Hindlimb muscle (tissue), 1 donor: ENCODE measurements at places on chromosomes 7 and 10. TPM values are rescaled to one million over a fixed set of nuclear protein-coding genes. Genes with fewer than 3 reads are reported as not detected.

Gene CCDC3
- 22.1 TPM for polyA plus RNA-seq

Gene DRGX
- polyA plus RNA-seq: not detected

Gene UTF1
- polyA plus RNA-seq: not detected

Gene TACC2
- polyA plus RNA-seq: 136 TPM

Gene GATA3
- 1.0 TPM for polyA plus RNA-seq

DNA sequence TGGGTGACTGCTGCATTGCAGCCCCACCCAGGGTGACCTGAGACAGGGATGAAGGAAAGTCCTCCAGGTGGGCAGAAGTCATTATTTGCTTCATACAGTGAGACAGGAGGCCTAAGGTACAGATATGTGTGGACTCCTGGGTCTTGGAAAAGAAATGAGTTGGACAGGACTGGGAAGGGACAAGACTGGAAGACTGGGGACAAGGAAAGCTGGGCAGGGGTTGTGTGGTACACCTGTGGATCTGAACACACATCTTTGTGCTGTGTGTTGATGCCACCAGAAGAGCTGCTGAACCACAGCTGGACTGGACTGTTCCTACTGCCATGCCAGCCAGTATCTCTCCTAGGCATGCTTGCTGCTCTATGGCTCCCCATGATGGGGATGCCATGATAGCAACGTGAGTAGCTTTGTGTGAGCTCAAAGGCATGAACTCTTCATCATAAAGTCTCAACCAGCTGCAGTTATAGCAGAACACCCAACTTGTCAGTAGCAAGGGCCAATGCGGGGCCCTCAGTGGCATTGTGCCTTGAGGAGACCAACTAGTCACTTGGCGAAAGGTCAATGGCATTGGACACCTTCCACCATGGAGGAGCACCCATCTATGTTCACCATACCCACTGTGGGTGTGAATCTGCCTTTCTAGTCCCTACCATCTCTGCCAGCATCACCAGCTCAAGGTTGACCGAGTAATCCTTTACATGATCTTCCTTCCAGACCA is 76.0 kb upstream of the GRB10 start:
- DNase-seq: no peak

DNA sequence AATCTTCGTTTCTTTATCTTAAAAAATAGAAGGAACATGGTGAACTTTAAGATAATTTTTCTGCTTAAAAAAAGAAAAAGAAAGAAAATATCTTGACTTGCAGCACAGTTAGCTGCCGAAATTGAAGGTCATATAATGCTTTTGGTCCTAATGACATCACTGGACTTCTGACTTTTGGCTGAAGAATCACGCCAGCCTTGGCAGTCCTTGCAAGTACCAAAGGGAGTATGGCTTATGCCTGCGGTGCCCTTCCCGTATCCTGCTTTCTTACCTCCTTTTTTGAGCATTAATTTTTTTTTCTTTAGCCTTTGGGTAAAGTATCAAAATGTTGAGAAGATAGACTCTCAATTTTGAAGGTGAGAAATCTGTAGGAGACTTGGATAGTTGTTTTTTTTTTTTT is 7.0 kb downstream of the BMPR1A start:
- no peak for DNase-seq

DNA sequence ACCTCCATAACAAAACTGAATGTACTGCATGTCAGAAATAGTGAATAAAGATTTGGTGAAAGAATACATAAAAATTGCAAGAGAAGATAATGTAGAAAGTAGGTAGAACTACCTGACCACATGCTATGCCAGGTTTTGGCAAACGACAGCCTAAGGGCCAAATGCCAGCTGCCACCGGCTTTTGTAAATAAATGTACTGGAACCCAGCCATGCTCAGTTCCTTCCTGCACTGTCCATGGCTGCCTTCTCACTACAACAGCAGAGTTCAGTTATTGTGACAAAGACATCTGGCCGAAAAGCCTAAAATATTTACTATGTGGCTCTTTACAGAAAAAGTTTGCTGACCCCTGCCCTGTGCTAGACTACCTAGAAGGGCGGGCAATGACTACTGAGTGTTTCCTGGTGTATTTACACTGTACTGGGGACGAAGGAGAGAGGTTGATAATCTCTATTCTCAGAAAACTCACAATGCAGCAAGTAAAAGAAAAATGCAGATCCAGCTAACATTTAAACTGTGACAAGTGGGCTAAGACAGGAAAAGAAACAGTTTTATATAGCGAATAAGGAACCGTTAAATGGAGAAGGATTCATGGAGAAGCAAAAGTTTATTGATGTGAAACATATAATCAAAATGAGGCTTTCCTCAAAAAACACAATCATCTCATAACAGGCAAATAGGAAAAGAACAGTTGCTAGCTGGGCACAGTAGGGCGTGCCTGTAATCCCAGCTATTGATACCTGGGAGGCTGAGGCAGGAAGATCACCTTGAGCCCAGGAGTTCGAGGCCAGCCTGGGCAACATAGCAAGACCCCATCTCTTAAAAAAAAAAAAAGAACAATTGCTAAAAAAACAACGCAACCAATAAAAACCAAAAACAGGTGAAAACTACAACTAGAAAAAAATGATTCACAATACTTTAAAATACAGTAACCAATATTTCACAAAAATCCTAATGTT is 13.7 kb downstream of the KIN start:
- DNase-seq: no peak

DNA sequence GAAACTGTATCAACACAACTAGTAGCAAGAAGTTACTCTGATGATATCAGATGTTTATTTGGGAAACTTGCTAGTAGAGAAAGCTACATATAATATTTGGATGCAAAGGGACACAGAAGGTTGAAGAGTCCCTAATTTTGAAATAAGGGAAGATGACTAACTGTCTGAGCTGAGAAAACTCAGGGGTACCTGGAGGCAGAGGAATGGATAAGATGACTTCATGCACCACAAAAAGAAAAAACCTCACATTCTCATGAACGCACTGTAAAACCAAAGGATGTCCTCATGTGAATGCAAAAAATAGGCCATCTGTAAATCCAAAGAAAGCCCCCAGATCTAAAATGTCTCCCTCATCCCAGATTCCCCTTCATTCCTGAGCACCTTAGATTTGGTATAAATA is 29.3 kb downstream of the PRSS2 start:
- no peak for DNase-seq

- DNase-seq: no peak
These were observed 3.2 kb downstream of the MGMT start for GRCh38 chr10:129470103-129470851.

- DNase-seq: no peak
These were observed 2.8 kb upstream of the MGMT start for GRCh38 chr10:129464251-129464650.

- DNase-seq: no peak
These were observed 39.1 kb upstream of the RAB18 start for GRCh38 chr10:27464993-27465392.

- DNase-seq: no peak
These were observed 1111.3 kb downstream of the TYW1 start for GRCh38 chr7:68107968-68108367.

GRCh38 chr7:55641273-55641691 is 69.0 kb upstream of the VOPP1 start:
- DNase-seq: peak; percentile 60

DNA sequence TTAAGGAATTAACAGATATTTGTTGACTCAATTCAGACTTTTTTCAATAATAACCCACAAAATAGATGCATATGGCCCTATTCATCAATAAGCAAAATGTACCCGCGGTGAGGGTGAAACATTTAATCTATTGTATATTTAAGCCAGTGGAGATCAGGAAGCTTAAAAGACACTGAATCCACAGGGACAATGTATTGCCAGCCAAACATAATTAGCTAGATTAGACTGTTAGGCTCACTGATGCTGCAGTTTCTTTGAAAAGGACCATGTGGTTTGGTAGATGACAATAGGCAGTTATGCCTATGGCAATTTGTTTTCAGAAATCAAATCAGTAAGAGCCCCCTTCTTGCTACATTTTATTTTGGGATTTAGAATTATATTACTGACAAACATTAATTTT is 87.3 kb upstream of the PLXDC2 start:
- DNase-seq: no peak

GRCh38 chr10:131312478-131312836 is 936 bp upstream of the TCERG1L start:
- peak; percentile 35 for DNase-seq

GRCh38 chr7:6589829-6590644 is at the start of gene INTS15:
Gene INTS15, plus strand, starts transcription at chr7:6590021. Its CDS starts 263 bp downstream, at chr7:6590284.
- peak; percentile 93 for DNase-seq

GRCh38 chr10:75283671-75284470 is 48.1 kb upstream of the COMTD1 start:
- DNase-seq: no peak

- DNase-seq: no peak
These were observed 72.3 kb downstream of the FAS start for GRCh38 chr10:89062861-89063260.

GRCh38 chr10:109426987-109427386 is 496.3 kb downstream of the XPNPEP1 start:
- no peak for DNase-seq

DNA sequence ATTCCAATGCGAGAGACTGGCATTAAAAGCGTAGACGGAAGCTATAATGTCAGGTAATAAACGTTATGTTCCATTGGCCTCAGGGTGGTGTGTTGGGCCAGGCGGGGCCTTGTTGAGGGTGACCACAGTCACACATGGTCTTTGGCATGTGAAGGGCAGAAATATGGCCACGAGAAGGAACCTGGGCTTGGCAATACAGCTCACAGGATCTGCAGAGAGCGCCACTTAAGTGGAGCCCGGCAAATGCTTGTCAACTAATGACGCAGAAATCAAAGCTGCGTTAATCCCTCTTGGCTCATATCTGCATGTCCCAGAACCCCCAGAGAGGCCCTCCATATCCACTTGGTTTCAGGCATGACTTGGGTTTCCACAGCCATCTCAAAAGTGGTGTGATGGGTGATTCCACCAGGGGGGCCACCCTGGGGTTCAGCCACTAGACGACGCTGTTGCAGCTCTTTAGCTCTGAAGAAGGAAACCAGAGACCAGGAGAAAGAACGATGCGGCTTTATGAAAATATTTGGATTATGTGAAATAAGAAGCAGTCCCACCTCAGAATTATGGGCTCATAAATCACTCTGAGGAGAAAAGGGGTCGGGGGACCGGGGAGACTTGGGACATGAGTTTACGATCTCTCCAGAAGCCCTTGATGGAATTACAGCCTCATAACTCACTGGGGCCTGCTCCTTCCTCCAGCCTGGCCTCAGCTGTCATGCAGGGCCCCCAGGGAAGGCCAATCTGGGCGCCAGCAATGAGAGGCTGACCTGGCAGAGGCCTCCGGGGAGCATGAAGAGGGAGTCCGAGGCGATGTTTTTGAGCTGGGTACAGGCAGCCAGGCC is 462.5 kb downstream of the PLXNA4 start:
- DNase-seq: no peak

DNA sequence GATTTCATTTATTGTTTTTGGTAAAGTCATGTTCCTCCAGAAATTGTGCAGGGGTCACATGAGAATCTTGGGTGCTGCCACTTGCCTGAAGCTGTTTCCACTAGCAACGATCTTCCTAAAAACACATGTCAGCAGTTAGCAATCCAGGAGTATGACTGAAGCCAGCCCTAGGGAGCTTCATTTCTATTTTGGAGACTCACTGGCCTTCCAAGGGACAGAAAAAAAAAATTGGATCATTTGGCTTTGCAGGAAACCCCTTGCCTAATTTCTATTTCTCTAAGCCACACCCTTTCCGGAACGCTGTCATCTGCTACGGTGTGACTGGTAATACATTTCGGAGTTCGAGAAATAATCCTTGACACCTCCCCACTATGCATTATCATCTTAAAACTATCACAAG is 204.7 kb downstream of the TAX1BP1 start:
- DNase-seq: peak; percentile 66

GRCh38 chr10:57815949-57816348 is 451.7 kb downstream of the IPMK start:
- no peak for DNase-seq

DNA sequence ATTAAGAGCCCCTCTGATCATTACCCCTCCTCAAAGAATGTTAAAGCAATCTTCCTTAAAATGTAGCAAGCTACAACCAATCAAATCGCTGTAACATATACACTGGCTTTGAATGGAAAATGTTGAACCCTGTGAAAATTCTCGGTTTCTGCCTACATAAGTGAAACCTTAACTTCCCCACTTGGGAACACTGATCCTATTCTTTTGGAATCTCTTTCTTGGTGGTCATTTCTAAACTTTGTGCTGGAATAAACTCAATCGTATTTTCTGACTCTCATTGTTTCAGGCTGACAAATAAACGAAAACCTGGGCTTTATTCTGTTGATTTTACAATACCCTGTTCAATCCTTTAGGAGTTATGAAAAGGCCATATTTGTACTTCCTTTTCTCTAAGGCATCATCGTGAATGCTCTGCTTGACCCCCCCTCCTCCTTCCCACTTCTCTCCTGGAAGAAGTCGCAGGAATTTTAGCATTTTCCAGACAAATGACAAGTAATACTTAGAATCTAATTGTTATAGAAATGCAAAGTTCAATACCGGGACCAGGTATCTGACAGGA is 155.1 kb upstream of the FAM13C start:
- DNase-seq: peak; percentile 54

DNA sequence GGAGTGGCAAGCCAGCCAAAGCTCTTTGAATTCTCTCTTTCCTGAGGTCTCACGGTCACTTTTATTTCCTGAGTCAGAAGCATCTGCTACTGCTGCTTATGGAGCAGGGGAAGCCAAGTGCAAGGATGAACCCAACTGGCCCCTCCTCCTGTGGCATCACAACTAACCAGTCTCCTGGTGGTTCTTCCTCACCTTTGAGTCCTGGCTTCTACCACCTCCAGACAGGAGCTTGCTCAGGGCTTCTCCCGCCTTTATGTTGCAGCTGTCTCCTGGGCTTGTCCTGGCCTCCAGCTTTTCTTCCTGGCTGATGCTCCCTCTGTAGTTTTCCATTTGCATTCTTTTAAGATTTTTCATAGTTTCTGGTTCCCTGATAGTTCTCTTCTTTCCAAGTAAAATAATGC is 349.7 kb upstream of the NRP1 start:
- peak; percentile 85 for DNase-seq

DNA sequence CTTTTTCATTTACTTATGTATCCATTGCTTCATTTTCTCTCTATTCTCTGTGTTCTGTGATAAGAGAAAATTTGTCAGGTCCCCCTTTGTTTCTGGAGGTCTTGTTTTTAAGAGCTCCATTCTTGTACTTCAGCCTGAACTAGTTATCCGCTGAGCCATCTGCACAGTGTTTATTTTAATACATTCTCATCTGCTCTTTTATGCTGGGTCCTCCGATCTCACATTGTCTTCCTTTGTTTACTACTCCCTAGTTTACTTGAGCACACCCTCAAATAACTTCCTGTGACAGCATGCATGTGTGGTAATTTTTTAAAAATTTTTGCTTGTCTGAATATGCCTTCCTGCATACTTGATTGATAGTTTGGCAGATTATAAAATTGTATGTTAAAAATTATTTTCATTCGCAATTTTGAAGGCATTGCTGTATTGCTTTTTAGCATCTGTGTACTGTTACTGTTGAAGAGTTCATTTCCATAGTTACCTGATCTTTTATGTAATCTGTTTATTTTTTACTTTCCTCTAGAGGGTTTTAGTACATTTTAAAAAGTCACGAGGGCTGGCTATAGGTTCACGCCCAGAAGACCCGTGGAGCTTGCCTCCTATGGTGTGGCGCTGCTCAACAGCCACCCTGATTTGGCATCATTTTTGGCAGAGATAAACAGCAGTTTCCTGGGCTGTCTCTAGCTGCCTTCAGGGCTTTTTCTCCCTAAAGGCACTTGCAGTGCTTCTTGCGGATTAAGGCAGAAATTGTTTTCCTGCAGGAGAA is 31.9 kb downstream of the RSBN1L start:
- peak; percentile 34 for DNase-seq
